ENCODE measurements at places on chromosomes 12 and 14.
A peak's percentile ranks its signal among the peaks of the same experiment; 100 is the strongest.

- DNase-seq = no peak
Observed at GRCh38 chr12:10363658-10363913, 26.3 kb downstream of the KLRK1 start.

GRCh38 chr12:114732426-114733030 lies 48.6 kb upstream of the TBX3 start:
- DNase-seq = no peak

DNA sequence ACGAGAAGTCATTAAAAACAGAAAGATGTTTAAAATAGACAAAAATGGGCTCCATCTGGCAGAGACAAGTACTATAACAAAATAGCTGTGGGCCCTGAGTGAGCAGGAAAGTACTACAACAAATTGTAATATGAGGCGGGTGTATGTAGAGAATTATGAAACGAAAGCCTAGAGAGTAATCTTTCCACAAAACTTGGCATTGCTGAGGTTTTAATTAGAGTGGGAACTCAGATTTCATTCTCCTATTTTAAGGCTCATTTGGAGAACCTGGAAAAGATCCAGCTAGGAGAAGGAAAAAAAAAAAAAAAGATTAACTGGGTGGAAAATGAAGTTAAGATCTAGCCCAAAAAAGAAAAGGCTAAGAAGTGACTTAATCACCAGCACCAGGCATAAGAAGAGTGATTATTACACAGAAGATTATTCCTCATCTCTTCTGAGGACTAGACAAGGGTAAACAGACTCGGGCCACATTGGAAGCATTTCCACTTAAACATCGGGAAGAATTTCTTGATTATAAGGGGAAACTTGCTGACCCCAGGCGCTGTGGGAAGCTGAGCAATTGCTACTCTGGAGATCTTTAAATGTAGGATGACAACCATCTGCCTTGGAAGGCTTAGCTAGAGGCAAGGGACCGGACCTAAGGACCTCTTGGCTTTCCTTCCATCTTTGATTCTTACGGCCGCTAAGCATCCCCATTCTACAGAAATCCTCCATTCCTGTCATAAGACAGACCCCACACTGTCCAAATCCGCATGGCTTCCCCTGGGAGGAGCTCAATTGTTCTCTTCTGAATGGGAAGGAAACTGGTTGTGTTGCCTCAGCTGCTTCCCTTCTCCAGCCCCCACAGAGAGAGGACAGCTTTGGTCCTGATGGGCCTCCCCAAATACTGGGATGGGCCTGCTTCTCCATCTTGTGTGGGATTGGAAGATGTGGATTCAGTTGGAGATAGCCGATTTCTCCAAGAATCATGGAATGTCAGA lies 40.6 kb downstream of the IGF1 start:
- DNase-seq = no peak

GRCh38 chr14:102776761-102777710 lies at the start of gene TRAF3:
TSS of gene TRAF3 (plus strand) at chr14:102777449. CDS start at chr14:102870202, 92,753 bp downstream.
- DNase-seq = peak; percentile 85

DNA sequence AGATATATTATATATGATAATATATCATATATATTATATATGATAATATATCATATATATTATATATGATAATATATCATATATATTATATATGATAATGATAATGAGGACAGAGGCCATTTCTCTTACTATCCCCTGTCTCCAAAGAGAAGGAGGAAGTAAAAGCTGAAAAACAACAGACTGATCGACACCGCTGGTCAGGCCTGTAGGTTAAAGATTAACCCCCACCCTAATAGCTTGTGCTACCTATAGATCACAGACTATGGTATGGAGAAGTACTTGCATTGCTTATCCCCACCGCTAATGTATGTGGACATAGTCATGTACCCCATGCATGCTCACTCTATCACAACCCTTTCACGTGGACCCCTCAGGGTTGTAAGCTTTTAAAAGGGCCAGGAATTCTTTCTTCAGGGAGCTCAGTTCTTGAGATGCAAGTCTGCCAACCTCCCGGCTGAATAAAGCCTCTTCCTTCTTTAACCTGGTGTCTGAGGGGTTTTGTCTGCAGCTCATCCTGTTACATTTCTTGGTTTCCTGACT lies 786.1 kb upstream of the TMEM132C start:
- DNase-seq = no peak

DNA sequence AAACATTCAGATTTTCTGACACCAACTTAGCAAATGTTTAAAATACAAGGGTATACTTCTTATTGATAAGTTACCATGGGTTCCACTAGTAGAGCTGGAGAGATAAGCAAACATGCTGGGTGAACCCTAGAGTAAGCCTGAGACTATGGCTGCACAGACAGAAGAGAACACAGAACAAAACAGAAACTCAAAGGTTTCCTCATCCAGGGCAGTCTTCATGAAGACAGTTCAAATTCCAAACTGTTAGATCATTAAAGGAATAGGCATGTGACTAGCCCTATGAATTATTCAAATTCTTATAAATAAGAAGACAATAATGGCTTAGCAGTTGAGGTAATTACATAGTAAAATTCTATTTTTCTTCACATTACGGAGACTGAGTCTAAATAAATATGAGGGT lies 28.1 kb downstream of the BTBD7 start:
- no peak for DNase-seq

GRCh38 chr12:2642896-2643425 lies 151.8 kb upstream of the FKBP4 start:
- DNase-seq = no peak

GRCh38 chr14:34926552-34926951 lies 51.4 kb upstream of the BAZ1A start:
- no peak for DNase-seq

- no peak for DNase-seq
Observed at GRCh38 chr12:12592930-12593329, 18.7 kb upstream of the CREBL2 start.

- no peak for DNase-seq
Observed at GRCh38 chr12:87758271-87758670, 270.9 kb downstream of the C12orf50 start.

GRCh38 chr12:58367041-58367440 lies 425.7 kb downstream of the ATP23 start:
- DNase-seq = no peak

- no peak for DNase-seq
Observed at GRCh38 chr12:55847603-55848291, 5.0 kb upstream of the MMP19 start.

- no peak for DNase-seq
Observed at GRCh38 chr14:31536201-31536960, 24.8 kb upstream of the NUBPL start.

GRCh38 chr14:49173765-49174373 lies 412.3 kb downstream of the RPS29 start:
- peak; percentile 50 for DNase-seq

DNA sequence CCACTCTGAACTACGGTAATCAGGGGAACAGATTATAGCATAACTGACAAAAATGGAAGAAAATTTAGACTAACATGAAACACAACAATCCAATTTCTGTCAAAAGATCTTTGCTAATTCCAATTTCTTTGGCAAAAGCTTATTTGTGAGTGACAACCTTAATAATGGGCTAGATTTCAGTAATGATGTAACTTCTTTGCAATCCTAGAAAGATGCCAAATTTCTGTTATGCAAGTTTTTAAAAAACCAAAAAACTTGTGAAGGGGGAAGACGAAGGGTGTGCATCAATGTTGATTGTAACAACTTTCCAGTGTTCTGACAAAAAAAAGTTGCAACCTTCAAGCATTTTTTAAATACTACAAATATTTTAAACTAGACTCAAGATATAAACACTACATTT lies 59.9 kb downstream of the DICER1 start:
- DNase-seq = no peak

DNA sequence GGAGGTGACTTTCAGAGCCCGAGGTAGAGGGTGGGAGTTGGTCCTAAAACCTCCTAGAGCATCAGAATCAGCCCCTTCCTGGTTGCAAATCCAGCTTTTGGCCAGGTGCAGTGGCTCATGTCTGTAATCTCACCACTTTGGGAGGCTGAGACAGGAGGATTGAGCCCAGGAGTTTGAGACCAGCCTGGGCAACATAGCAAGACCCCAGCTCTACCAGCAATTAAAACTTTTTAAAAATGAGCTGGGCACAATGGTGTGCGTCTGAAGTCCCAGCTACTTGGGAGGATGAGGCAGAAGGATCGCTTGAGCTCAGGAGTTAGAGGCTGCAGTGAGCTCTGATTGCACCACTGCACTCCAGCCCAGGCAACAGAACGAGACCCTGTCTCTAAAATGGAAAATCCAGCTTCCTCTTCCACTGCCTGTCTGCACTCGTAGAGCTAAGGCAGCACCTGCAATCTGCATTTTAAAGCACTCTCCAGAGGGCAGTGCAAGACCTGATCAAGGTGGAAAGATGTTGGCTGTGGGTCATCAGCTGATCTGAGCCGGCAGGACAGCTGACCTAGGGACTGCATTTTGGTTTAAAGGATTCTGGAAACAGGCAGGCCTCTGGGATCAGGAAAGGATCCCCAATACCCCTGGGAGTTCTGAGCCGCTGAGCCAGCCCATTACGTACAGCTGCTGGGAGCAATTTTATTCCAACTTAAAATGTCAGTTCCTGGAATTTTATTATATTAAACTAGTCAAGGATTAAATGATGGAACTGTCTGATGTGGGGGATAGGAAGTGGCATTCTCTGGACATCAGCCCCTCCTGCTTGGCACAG lies 1.8 kb upstream of the TESC start:
- DNase-seq = no peak

- DNase-seq = peak; percentile 62
Observed at GRCh38 chr12:22334410-22335100, at the start of gene ST8SIA1. TSS of gene ST8SIA1 (minus strand) at chr12:22334707. CDS start at chr12:22334232, 475 bp downstream.

DNA sequence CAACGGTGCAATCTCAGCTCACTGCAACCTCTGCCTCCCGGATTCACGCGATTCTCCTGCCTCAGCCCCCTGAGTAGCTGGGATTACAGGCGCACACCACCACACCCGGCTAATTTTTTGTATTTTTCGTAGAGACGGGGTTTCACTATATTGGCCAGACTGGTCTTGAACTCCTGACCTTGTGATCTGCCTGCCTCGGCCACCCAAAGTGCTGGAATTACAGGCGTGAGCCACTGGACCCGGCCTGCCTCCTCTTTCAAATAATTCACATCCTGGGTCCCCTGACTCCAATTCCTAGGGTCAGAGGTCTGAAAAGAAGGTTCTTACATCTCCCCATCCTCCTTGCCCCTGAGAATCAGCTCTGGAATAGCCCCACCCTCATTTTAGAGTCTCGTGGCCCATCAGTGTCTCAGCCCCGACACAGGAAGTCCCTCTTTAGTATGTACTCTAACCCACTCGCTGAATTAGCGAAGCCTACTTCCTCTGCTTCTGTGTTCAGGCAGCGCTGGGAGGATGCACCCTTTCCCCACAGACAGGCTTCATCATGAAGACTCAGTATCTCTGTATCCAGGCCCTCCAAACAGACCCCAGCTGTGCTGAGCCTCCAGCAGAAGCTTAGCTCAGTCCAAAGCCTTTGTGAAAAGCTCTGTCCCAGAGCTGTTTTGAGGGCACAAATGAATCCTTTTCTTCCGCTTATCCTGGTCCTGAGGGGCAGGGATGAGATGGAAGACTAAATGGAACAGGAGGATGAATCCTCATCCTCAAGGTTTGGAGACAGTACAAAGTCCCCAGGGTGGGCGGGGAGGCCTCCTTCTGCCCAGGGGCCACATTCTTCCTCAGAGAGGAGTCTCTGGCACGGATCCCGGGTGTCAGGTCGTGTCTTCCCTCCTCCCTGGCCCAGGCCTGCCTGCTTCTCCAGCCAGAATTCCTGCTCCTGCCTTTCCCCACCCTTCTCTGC lies 3.5 kb downstream of the LPAR5 start:
- peak; percentile 64 for DNase-seq

DNA sequence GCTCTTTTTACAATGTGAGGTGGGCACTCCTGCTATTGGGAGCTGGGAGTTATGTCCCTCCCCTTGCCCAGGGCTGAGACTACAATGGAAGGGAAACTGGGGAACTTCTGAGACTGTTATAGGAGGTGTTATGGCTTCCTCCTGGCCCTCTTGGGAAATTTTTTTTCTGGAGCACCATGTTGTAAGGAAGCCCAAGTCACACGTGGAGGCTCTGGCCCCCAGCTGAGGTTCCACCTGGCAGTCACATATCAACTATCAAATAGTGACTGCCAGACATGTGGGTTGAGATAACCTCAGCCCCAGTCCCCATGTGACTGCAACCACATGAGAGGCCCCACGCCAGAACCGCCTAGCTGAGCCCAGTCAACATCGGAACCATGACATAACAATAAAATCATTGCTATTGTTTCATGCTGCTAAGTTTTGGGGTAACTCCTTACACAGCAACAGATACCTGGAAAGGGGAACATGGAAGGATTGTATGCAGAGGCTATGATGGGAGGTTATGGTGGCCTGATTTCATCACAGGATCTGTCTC lies 99.4 kb upstream of the NCOR2 start:
- DNase-seq = no peak

DNA sequence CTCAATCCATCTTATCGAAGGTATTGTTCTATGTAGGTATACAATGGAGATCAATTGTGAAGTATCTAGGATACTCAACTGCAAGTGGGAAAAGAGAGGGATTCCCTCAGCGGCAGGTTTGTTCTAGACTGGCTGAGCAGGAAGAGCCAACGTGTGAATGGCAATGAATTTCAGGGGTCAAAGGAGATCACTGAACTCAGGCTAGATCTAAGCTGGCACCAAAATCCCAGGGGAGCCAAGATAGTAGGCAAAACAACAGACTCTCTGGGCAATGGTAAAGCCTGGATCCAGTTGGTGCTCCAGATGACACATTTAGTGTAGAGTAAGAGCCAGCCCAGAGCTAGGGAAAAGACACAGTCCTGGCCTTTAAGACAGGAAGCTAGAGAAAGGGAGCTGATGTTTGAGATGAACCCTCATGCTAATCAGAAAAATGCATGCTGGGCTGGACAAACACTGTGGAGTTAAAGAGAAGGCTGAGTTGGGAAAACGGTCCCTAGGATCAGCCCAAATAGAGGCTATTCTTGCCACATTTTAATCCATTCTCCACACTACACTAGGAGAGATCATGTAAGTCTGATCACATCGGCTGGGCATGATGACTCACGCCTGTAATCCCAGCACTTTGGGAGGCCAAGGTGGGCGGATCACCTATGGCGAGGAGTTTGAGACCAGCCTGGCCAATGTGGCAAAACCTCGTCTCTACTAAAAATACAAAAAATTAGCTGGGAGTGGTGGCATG lies 45.6 kb downstream of the EFCAB11 start:
- DNase-seq = no peak

- DNase-seq = no peak
Observed at GRCh38 chr14:65483647-65484046, 71.1 kb downstream of the FUT8 start.

GRCh38 chr14:103848175-103849077 lies 1.1 kb upstream of the PPP1R13B start:
- no peak for DNase-seq
